Left renal pelvis (tissue), 4 donors: ENCODE measurements at places on chromosomes 11 and 22. TPM values are rescaled to one million over a fixed set of nuclear protein-coding genes. Genes with fewer than 3 reads are reported as not detected.

The MPEG1 gene
- 23.1 TPM for polyA plus RNA-seq

The ESAM gene
- polyA plus RNA-seq, result 67.8 TPM

The NAALAD2 gene
- 21.6 TPM for polyA plus RNA-seq

The IL10RA gene
- 6.1 TPM for polyA plus RNA-seq

The RFPL3 gene
- polyA plus RNA-seq, result not detected

The IRF7 gene
- 4.6 TPM for polyA plus RNA-seq

GRCh38 chr11:109514313-109515018 lies 92.5 kb downstream of the C11orf87 start:
- no peak for DNase-seq

DNA sequence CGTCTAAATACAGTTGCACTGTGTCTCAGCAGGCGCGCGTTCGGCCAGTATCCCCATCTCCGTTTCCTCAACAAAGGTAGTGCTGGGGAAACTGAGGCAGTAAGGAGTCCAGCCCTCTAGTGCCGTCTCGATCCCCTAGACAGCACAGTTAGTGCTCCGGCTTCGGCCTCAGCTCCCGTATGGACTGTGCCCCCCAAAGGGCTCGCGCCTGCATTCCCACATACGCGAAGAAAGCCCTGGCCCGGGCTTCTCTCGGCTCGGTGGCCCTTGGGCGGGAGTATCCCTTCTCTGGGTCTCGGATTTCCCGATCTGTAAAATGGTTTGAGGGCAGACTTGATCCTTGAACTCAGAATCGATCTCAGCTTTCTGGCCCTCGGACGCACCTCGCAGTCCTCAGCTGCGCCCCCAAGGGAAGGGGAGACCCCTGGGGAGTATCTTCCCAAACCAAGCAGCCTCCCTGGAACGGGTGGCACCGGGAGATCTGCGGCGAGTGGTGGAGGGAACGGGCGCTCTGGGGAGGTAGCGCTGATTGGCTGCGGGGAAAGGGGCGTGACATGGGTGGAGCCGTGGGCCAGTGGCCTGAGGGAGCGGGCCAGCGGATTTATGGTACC lies 759 bp upstream of the PEX16 start:
- no peak for DNase-seq

DNA sequence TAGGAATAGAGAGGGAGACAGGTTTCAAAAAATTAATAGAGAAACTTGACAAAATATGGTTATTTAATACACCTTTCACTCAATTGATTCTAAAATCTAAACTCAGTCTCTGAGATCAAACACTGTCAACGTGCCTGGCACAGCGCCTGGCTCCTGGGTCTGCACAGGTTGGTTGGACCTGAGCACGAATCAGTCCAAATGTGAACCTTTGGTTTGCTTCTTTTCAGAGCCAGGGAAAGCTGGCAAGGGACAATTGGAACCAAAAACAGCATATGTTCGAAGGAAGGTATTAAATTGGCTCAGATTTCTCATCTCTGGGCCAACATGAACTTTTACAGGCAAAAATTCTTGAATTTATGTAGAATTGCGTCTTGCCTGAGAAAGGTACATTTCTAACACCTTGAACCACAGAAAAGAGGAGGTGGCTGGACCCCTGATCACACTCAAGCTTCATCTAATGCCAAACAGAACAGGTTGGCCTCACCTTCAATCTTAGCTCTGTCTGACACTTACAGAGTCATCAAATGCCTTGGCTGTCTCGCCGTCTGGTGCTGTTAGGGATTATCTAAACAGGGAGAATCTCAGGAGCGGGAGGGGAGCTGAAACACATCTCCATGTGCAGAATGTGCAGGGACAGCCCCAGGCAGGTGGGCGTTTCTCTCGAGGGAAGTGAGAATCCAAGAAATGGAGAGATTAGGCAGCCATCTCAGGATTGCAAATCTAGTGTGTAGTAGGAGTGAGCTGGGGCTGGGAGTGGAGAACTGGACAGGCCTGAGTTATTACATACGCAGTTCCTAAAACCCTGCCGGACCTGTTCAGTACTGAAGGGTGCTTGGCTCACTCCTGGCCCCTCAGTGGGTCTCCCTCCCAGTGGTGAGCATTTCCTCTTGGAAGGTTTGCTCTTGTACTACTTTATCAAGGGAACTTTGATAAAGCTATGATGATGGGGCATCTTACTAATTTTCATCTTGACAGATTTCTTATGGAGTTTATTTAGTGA lies 442.2 kb upstream of the B3GAT1 start:
- DNase-seq, result no peak

DNA sequence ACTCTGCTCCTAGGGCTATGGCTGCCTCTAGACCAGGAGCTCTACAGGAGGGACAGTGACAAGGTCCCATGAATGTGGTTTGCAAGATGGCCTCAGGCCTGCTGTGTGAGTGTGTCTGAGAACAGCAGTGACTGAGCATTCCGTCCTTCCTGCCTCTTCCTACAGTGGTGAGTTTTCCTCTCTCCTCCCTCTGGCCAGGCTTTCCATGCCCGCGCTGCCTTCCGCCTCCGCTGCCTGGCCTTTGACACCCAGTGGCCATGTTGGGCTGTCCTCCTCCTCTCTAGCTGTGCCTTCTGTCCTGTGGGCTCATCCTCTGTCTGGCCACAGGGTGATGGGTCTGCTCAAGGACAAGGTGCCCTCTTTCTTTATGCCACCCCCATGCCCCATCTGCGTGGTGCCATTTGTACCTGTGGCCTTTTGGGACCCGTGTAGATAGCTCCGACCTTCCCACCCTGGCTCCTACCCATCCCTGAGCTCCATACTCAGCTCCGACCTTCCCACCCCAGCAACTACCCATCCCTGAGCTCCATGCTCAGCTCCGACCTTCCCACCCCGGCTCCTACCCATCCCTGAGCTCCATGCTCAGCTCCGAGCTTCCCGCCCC lies 970.4 kb downstream of the BRD1 start:
- no peak for DNase-seq

- DNase-seq, result no peak
These were observed 131.8 kb downstream of the UVRAG start for GRCh38 chr11:75946531-75947530.

DNA sequence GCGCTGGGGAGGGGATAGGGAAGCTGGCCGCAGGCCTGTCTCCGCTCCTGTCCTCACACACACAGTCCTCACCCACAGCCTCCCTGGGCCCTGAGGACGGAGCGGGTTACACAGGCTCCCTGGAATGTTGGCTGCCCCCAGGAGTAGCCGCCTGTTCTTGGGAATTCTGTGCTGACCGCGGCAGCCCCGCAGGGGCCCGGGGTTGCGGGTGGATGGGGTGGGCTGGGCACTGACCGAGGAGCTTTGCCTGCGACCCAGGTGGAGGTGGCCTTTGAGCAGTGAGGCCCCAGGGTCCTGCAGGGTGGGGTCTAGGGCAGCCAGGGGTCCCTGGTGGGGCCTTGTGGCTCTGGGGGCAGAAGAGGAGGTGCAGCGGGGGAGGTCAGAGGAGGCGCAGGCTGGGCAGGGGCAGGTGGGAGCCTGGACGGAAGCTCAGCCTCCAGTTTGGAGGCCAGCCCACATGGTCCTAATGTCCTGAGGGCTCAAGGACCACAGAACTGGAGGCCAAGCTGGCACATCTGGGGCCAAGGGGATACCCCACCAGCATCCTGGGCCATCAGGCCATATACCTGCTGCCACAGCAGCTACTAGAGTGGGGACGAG lies 6.6 kb upstream of the MRGPRG start:
- DNase-seq, result no peak

DNA sequence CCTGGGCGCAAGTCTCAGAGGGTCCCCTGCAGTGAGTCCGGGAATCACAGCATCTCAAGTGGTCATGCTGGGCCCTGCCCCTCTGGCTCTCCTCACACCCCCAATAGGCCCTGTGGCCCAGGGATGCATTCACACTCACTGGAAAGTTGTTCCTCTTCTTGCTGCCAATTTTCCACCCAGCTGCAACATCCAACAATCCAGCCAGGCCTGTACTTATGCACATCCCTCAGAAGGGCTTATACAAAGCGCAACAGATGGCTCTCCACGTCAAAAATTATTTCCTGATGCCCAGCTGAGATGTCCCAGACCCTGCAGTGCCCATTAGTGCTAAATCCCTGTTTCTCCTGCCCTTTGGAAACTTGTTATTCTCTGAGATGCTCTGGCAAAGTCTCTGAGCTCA lies 407.8 kb upstream of the NARS2 start:
- DNase-seq, result no peak

GRCh38 chr22:35589071-35589755 lies 27.9 kb downstream of the MB start:
- no peak for DNase-seq

DNA sequence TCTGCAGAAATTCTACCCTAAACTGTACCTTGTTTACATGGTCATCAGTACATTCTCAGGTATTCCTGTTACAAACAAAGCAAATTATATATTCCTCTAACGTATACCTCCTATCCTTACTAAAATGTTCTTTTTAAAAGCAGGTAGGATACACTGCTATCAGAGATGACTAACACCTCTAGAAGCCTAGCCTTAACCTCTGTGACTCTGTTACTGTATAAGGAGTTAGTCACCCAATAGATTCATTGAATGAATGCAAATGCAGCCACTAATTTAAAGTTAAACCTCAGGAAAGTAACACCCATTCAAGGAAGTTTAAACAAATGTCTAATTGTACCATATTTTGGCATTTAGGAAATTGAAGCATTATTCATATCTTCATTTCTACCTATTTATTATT lies 82.2 kb downstream of the FCHSD2 start:
- no peak for DNase-seq

GRCh38 chr11:77109236-77110019 lies 6.8 kb downstream of the OMP start:
- no peak for DNase-seq

DNA sequence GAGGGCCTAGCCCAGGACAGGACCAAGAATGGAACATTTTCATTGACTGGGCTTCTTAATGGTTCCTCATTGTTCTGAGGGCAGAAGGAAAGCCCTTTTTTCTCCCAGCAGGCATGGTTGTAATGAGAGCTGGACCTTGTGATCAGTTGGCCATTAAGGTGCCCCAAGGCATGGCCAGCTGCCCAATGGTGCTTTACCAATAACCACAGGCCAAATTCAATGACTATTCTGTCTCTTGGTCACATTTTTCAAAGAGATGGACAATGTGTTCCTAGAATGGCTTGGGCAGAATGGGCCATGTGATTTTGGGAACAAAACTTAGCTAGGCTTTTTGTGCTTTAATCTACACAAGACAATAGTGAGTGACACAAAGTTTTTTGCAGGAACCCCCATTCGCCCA lies 7.3 kb downstream of the NAV2 start:
- DNase-seq, result no peak

GRCh38 chr22:19853879-19854777 lies 546 bp downstream of the GNB1L start:
- no peak for DNase-seq

- DNase-seq, result no peak
These were observed 82.7 kb upstream of the CTSC start for GRCh38 chr11:88420165-88420791.

GRCh38 chr11:59611570-59612565 lies 3.7 kb downstream of the OSBP start:
- DNase-seq, result no peak

GRCh38 chr11:76841923-76842452 lies 18.7 kb upstream of the ACER3 start:
- no peak for DNase-seq

- DNase-seq, result no peak
These were observed 55.1 kb upstream of the SCUBE2 start for GRCh38 chr11:9146477-9146876.

GRCh38 chr22:40251106-40251505 lies 73.4 kb downstream of the TNRC6B start:
- no peak for DNase-seq
